ENCODE measurements at places on chromosomes 7 and 10.

DNA sequence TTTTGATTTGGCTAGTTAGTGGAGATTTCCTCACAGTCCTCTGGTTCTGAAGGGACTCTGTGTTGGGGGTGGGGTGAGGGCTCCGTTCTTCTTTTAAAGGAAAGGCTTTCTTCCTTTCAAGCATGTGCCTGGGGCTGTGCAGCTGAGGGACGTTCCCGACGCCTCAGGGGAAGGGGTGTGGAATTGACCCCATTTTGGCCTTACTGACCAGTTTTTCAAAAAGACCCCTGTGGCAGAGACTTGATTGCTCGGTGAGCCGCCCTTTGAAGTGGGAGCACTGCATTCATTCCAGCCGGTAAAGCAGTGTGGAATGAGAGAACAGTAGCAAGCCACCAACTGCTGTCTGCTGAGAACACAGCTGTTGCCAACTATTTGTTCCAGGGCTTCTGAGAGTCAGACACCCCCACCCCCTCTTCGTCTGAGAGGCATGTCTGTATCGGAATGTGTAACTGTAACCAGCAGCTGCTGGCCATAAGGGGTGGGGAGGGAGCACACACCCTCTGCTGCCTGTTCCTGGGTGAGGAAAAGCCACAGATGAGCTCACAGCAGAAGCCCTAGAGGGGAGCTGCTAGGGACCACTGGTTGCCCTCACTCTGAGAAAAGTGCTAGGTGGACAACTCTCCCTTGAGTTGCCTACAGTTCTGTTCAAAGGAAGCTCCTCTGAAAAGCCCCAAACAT is 33.2 kb downstream of the WBP1L start:
- peak; percentile 95 for DNase-seq

DNA sequence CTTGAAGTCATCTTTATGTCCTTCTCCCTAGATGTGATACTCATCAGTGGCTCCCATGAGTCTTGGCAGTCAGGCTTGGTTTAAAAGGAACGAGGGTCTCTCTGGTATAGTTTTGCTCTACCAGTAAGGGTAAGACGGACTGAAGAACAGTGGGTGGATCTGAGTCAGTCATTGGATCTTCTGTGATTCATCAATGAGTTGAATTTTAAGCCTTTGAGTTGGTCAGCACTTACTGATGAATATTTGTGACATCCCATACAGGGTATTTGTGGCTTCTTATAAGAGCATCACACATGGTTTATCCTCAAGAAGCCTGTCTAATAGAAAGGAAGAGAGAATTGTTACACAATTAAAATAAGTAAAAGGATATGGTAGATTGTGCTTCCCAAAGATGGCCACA is 87.3 kb upstream of the NAMPT start:
- no peak for DNase-seq

DNA sequence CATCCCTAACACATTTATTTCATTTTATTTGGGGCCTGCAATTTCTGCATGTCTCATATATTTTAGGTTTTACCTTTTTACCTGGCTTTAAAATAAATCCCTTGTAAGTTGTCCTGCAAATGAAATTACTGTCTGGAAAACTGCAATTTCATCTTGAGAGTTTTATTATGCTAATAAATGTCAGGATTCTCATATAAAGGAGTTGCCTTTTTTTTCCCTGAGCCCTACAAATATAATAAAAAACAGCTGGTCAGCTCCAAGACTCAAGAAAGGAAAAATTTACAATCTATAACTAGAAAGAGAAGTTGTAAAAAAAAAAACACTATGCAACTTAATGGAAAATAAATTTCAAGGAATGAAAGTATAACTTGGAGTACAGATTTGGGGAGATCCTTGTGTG is 108.7 kb downstream of the SH2D4B start:
- no peak for DNase-seq

- DNase-seq, result no peak
Measured at GRCh38 chr10:125397608-125398007, 237.2 kb upstream of the CTBP2 start.

DNA sequence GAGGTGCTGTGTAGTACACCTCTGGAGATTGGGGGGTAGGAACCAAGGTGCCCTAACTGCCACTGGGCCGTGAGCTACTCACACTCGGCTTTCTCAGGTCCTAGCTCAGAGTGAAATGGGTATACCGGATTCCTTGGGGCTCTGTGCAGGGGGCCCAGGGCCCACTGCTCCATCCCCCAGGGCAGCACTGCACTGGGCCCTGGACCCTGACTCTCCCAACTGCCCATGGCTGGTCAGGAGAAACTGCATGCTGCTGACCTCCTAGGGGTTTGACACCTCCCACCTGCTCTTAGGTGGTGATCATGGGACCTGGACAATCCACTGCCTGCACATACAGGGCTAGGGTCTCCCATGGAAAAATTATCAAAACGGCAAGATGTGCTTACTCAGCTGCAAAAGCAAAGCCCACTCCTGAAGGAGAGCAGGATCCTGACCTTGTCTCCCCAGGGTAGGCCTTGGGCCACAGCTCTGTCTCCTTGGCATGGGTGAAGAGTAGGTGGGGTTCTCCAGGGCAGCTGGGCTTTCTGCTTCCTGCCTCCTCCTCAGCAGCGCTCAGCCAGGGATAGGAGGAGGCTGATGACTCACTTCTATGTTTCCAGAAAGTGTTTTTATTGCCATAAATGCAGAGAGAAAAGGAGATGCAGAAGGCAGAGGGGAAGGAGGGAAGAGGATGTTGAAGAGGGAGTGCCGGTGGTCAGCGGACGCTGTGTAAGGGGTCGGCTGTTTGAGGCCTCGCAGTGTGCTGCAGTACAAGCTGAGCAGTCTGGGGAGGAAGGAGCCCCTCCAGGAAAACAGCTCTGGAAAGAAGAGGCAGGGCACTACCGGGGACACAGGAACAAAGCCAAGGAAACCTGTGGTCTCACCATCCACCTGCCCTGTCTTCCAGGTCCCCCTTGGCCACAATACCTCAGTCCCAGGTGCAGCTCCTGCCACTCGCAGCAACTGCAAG is 107.8 kb downstream of the ARHGAP22 start:
- peak; percentile 48 for DNase-seq

DNA sequence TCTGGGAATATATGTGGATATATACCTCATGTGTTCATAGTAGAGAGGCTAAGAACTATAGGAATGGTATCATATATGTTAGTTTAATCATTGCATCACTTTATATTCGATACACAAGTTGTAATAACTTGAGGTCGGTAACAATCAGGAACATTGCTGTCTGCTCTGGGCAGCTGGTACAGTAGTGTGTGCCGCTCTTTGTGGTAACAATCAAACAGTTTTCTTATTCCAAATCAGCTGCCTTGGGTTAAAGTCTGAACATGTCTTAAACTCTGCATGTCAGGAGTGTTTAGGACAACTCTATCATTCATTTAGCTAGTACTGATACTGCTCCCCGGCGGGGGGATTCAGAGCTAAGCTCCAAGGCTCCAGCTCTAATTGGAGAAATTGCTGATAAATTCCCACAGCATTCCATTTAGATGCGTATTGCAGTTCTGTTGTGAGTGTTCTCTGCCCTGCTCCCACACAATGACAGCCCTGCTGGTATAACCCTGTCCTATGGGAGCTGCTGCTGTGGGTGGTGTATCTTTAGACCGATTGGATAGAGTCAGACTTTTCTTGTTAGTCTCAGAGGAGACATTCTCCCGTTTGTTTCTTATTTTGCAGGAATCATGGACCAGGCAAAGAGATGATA is 707.5 kb upstream of the FZD8 start:
- peak; percentile 84 for DNase-seq

DNA sequence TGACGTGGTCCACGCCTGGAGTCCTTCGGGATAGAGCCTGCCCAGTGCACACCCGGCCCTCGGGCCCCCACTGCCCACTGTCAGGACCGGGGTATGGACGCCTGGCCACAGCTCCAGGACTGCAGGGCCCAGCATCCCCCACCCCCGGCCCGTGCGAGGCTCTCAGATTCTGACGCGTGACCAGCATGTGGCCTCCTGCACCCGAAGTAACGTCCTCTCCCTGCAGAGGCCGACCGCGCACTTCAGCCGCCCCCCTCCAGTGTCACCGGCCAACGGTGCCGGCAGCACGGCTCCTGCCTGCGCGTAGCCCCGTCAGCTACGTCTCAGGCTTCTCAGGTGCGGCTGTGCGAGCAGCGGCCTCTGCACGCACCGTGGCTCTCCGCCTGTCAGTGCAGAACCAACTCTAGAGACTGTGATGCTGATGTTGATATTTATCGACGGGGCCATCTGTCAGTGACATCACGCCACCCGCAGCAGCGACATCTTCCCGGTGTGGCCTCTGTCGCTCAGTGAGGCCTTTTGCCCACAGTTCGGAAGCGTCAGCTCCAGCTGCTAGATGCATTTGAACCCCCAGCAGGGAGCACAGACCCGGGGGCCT is 40.1 kb upstream of the ADGRA1 start:
- no peak for DNase-seq

GRCh38 chr10:71695502-71696476 is 23.8 kb downstream of the C10orf105 start:
- DNase-seq, result no peak

- no peak for DNase-seq
Measured at GRCh38 chr7:1300636-1301035, 68.0 kb downstream of the UNCX start.

DNA sequence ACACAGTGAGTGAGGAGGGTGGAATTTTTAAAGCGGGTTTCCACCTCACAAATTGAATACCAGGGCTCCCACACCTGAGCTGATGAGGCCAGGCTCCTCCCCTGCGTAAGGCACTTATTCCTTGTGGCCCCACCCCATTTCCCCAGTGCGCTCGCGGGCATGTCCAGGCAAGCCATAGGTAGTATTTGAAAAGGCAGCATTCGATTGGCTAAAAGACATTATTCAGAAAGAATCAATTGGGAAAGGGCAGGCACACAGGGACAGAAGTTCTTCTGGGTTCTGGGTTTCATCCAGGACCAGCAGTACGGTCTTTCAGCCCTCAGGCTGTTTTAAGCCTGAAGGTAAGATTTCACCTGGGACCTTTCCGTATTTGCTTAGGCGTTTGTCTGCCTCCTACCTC is 222.3 kb downstream of the BBS9 start:
- no peak for DNase-seq

GRCh38 chr7:158933468-158934139 is 77.2 kb downstream of the DYNC2I1 start:
- no peak for DNase-seq

- DNase-seq, result no peak
Measured at GRCh38 chr10:109933984-109934565, 10.8 kb upstream of the XPNPEP1 start.

DNA sequence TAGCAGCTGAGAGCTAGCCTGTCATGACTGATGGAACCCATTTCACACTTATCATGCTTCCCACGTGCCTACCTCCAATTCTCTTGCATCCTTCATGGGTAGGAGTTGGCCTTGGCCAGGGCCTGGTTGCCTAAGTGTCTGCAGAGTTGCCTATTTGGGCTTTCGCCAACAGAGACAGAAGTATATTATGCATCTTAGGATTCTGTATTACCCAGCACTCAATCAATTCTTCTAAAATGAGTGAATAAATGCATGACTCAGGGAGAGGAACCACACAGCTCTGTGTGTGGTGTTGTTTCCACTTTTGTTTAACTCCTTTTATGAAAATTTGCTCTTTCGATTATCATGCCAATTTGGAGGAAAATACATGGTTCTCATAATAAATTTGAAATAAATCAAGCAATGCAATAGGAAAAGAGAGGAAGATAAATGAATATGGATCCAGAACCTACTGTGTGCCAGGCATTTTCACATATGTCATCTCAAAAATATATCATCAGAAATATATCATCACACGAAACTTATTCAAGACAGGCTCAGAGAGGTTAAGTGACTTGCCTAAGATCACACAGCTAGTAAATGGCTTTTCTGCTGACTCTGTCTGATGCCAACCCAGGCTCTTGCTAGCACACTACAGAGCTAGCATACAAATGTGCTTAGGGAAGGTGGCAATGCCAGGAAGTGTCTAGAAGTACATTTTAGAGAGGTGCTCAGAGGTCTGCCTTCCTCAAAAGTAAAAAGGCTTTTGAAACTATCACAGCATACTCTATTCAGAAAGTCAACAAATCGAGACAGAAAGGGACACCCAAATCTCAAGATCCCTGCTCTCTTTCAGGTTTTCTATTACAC is 9.5 kb upstream of the HABP2 start:
- DNase-seq, result no peak

GRCh38 chr7:114700247-114700928 is 221.5 kb upstream of the MDFIC start:
- DNase-seq, result no peak

GRCh38 chr7:46079421-46079820 is 158.3 kb upstream of the IGFBP3 start:
- DNase-seq, result no peak

DNA sequence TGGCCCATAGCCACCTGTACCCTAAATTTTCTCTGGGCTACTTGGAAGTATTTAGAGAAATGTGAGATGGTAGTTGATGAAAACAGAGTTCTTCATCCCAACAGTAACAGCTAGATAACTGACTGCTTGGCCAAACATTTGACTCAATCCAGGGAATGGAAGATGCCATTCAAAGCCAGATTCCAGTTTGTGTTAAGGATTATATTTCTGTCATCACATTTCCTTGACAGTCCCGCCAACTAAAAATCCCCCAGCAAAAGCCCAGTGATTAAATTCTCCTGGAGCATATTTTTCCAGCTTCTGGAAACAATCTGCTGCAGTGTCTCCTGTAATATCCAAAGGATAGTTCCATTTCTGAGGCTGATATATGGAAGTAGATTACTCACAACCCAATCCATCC is 45.4 kb upstream of the PTN start:
- DNase-seq, result peak; percentile 29

- DNase-seq, result no peak
Measured at GRCh38 chr7:107998660-107999480, 4.1 kb downstream of the LAMB1 start.

- DNase-seq, result no peak
Measured at GRCh38 chr10:20313665-20314064, 497.4 kb downstream of the PLXDC2 start.

DNA sequence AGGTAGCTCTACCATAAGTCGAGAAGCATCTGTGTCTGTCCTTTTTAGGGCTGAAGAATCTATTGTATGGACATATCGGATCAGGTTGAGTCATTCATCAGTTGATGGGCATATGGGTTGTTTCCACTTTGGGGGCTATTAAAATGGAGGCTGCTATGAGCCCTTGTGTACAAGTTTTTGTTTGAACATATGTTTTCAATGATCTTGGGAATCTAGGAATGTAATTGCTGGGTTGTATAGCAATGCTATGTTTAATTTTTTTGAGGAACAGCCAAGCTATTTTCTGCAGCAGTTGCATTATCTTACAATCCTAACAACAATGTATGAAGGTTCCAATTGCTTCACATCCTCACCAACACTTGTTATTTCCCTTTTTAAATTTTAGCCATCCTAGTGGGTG is 46.4 kb upstream of the HABP2 start:
- DNase-seq, result no peak

GRCh38 chr10:561721-562120 is 127.7 kb downstream of the DIP2C start:
- DNase-seq, result no peak

DNA sequence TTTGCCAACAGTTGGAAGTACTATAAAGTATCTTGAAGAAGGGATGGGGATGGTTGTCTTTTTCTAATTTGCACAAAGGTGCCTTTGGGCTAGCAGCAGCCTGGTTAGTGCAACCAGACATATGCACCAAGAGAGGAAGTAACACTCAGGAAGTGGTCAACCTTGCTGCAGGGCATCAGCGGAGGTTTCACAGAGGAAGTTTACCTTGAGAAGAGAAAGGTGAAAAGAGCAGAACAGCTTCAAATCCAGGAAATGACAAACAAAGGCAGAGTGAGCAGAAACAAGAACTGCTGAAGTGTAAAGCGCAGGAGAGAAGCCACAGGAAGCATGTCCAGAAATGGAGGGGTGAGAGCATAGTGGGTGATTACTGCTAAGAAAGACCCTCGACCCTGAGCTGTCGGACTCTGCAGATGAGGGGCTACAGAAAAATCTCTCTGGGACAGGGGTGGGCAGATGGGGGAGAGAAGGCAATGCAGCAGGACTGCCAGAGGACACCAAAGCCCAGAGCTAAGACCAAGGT is 66.9 kb downstream of the STK17A start:
- no peak for DNase-seq

Data from fibroblast of skin of left quadriceps (primary cell).